ENCODE measurements at places on chromosomes 16 and 17. TPM values are rescaled to one million over a fixed set of nuclear protein-coding genes. Genes with fewer than 3 reads are reported as not detected.

PGAP3 gene
- total RNA-seq = 13.1 TPM

DNA sequence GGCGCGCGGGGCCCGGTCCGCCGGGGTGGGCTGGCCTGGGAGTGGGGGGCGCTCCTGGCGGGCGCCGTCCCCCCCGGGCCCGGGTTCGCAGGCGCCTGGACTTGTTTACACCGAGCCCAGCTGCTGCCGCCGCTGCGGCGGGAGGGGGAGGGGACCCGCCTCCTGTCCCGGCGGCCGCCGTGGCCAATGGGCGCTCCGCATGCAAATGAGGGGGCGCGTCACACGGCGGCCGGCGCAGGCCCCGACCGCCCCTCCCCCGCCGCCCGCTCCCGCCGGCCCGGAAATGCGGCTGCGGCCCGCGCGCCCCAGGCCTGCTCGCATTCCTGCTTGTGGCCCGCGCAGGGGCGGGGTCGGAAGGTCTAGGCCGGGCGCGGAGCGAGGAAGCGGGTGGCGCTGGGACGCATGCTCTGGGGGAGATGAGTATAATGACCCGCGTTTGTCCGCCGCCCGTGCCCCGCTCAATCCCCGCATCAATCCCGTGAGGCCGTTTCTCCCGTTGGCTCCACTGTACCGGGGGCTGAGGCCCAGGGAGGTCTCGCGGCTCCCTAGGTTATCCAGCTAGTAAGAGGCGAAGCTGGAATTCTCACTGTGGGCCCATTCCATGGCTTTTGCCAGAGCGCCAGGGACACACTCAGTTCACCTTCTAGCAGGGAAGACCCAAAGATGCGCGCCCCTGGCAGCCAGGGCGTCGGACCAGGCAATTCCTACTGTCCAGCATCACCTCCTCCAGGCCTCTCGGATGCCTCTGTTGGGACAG is at the start of gene YPEL3:
TSS of gene YPEL3 (minus strand) at position 109 of the 757 bp plus-strand sequence. CDS start 731 bp downstream, outside the sequence.
- peak; percentile 93 for DNase-seq

- DNase-seq = peak; percentile 68
Measured at GRCh38 chr16:67277999-67278772, 1.1 kb upstream of the PLEKHG4 start.

GRCh38 chr17:28365487-28365886 is 488 bp upstream of the SEBOX start:
- no peak for DNase-seq

DNA sequence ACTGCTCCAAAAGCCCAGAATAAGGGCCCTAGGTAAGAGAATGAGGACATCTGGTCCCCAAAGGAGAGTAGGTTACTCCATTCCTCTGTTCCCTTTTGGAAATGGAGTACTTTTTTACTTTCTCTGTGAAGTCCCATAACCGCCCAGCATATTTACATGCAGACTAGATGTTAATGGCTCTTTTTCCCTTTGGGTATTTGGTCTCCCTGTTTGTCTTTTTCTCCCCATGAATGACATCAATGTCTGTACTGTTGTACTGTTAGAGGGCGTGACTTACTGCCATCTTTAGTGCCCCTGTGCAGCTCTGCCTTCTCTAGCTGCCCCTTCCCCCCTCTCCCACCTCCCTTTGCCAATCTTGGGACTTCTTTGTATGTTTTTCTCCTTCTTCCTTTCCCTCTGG is 19.0 kb downstream of the GPR179 start:
- no peak for DNase-seq

GRCh38 chr17:2598166-2598565 is 4.7 kb downstream of the PAFAH1B1 start:
- no peak for DNase-seq

DNA sequence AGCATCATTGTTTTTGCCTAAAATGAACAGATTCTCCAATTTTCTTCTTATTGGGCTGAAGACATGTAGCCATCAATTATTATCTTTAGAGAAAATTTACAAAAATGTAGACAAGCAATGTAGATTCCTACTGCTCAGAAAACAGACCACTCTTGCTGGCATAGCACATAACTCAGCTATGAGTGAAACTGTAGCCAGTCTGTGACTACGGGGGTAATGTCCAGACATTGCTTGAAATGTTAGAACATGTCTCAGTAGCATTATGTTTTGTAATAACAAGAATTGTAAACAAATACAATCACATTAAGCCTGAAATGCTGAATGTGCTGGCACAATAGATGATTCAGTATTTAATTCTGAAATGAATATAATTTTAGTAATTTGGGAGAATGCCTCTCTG is 265.7 kb upstream of the KCNJ16 start:
- DNase-seq = no peak

CES5A gene
- total RNA-seq = not detected

- DNase-seq = no peak
Measured at GRCh38 chr16:81143921-81144471, 47.8 kb upstream of the GCSH start.

GRCh38 chr17:10827898-10828552 is 9.9 kb downstream of the PIRT start:
- no peak for DNase-seq

DNA sequence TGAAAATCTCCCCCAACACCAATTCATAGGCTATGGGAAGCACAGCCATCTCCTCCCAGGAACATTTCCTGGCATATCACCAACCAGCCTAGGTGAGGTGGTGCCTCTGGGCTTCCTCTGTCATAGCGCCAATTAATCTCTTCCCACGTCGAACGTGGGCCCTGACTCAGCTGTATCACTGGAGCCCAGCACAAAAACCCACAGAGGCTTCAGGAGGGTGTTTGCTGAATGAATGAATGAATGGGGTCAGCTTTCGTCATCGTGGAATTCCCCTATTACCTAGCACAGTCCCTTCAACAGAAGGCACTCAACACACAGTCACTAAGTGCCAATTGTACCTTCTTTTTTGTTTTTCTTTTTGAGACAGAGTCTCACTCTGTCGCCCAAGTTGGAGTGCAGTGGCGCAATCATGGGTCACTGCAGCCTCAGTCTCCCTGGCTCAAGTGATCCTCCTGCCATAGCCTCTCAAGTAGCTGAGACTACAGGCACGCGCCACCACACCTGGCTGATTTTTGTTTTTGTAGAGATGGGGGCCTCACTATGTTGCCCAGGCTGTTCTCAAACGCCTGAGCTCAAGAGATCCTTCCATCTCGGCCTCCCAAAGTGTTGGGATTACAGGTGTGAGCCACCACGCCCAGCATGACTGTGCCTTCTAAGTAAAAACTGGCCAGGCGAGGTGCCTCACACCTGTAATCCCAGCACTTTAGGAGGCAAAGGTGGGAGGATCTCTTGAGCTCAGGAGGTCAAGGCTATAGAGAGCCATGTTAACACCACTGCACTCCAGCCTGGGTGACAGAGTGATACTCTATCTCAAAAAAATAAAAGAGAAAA is 4.1 kb downstream of the ZNF688 start:
- DNase-seq = peak; percentile 65

- DNase-seq = no peak
Measured at GRCh38 chr16:88691129-88691813, 5.0 kb upstream of the SNAI3 start.

DNA sequence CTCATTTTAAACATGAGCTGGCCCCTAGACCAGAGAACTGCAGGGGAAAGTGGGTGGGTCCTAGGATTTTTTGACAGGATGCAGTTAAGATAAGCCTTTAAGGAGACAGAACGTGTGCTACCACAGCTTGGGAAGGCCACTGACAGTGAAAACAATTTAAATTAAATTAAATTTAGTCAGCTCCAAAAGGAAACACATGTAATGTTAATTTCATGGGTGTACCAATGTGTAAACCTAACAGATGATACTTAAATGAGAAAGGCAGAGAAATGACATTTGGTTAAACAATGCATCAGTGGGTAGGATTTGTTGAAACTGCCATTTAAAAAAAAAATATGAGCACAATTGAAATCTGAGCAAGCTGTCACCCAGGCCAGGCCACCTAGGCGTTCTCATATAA is 250.8 kb downstream of the XYLT1 start:
- no peak for DNase-seq

DNA sequence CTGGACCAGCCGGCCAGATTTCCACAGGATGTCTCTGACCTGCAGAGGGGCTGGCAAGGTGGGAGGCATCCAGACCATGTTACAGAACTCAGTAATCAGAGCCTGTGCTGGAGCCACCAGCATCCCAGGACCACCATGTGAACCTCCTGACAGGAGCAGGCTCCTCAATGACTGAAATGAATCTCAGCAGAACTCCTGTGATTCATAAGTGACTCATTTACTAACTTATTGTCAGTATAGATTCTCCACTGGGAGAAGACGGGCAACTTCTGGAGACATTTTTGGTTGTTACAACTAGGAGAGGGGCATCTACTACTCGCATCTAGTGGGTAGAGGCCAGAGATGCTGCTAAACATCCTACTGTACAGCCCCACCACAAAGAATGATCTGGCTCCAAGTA is 3.1 kb upstream of the WWOX start:
- no peak for DNase-seq

DNA sequence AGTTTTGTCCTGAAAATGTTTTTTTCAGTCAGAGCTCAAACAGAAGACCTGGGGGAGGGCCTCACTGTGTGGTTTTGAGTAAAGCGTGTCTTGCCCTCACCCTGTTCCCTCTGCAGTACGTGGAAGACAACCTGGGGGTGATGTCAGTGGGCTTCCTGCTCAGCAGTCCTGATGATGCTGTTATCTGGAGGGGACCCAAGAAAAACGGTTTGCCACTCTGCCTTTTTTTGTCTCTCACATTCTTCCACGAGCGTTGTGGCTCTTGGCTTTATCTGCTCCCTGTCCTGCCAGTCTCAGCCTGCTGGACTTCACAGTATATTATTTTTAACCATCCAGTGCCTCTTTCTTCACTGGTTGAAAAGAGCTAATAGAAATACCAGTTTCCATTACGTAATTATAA is 12.9 kb downstream of the NUBP1 start:
- DNase-seq = no peak

GRCh38 chr16:81616321-81617020 is 162.6 kb upstream of the PLCG2 start:
- DNase-seq = no peak

DNA sequence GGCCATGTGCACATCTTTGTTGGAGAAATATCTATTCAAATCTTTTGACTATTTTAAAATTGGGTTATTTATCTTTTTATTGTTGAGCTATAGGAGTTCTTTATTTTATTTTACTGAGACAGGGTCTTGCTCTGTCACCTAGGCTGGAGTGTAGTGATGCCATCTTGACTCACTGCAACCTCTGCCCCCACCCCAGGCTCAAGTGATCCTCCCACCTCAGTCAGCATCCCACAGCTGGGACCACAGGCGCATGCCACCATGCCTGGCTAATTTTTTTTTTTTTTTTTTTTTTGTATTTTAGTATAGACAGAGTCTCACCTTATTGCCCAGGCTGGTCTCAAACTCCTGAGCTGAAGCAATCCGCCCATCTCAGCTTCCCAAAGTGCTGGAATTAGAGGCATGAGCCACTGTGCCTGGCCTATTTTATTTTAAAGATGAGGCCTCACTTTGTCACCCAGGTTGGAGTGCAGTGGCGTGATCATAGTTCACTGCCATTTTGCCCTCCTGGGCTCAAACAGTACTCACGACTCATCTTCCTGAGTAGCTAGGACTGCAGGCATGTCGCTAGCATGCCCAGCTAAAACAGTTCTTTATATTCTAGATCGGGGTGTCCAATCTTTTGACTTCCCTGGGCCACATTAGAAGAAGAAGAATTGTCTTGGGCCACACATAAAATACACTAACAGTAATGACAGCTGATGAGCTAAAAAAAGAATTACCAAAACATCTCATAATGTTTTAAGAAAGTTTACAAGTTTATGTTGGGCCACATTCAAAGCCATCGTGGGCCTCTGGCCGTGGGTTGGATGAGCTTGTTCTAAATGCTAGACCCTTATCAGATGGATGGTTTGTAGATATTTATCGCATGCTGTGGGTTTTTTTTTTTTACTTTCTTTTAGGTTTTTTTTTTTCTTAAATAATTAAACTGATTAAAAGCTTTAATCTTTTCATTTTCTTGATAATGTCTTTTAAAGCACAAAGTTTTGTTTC is 13.7 kb downstream of the TENT4B start:
- peak; percentile 16 for DNase-seq

NLRC5 gene
- total RNA-seq = 2.7 TPM

OR3A3 gene
- total RNA-seq = not detected

DNA sequence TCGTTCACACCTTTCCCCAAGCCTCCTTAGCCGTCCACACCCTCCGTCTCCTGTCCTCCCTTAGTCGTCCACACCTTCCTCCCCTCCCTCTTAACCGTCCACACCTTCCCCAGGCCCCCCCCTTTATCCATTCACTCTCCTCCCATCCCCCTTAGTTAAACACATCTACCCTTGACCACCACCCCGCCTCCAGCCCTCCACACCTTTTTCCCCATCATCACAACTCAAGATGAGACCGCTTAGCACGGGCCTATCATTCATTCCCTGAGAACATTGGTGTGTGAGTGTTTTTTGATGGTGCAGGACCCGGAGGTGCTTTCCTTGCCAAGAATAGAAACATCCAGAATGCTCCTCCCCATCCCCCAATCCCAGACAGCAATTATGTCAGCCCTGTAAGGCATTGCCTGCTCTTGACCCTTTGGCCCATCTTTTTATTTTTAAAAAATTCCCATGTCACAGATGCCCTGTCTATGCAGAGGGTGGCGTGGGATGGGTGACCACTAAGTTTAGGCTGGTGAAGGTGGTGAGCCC is 1.4 kb downstream of the TENT4B start:
- no peak for DNase-seq

ACSM3 gene
- 47.2 TPM for total RNA-seq

DNA sequence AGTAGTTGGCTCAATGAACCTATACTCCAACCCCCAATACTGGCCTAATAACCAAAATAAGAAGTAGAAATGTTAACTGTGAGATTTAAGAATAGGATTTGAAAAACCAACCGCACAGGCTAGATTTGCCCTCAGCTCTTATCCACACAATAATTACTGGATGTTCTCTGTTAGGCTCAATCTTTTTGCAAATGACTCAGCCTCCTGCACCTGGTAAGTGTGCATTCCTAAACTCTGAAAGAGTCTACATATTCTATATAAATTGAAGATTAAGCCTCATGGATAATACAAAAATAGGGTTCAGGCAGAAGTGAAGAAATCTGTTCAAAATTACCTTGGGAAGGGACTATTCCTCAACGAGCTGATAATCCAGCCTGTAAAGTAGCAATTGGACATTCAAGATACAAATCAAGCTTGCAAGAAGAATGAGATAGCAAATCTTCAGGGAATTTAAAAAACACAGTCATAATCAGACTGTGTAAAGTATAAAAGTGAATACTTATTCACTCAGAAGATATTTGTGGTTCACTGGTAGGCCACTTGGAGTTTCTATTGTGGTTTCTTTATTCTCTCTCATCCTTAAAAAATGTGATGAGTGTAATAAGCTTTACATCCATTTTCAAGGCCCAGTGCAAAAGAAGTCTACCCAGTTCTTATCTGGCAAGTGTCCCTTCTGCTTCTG is 931.9 kb upstream of the SOX9 start:
- DNase-seq = peak; percentile 69

- no peak for DNase-seq
Measured at GRCh38 chr17:59607817-59608403, 11.8 kb upstream of the CLTC start.

GRCh38 chr17:9115214-9116191 is 94.2 kb downstream of the NTN1 start:
- peak; percentile 78 for DNase-seq

Data from Caki2 (cell line).